ENCODE measurements at places on chromosomes 4 and X.
A peak's percentile ranks its signal among the peaks of the same experiment; 100 is the strongest.

DNA sequence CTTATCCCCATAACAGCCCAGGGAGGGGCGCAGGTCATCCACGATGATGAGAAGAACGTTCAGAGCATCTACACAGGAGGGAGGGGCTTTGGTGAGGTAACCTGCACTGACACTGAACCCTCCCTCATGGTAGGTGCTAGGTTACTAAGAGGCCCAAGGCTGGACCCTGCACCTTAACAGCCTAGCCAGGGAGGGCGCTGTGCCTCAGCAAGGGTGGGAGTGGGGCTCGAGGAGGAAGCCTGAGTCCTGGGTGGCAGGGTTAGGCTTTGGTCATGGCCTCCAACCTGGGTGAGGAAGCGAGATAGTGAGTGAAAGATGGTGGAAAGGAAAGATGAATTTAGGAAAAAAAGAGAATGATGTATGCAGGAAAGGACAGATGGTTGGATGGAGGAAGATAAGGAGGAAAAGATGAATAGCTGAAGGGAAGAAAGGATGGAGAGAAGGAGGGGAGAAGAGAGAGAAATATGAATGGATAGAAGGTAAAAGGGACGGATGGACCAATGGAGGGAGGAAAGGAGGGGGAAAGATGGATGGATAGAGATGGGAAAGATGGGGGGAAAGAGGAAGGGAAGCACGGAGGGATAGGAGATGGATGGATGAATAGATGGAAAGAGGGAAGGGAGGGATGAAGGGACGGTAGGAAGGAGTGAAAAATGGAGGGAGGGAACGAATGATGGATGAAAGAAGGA lies 736 bp downstream of the IDS start:
- peak; percentile 82 for DNase-seq

- peak; percentile 49 for DNase-seq
These were observed 814 bp upstream of the MMAA start for GRCh38 chr4:145618210-145618931.

DNA sequence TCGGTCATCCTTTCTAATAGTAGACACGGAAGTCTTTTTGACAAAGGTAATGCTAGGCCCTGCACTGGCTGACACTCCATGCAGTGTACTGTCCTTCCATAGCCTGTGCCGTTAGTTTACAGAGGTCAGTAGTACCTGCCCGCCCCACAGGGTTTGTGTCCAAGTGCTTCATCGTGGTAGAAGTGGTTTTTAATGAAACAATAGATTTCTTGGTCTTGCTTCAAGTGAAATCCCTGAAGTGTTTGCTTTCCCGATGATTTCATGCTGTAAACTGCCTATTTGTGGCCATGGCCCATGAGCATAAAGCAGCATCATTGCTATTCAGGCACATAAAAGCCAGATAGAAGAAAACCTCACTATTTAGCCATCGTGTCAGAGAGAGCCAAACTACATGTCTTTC lies 139.3 kb downstream of the GPR143 start:
- no peak for DNase-seq

DNA sequence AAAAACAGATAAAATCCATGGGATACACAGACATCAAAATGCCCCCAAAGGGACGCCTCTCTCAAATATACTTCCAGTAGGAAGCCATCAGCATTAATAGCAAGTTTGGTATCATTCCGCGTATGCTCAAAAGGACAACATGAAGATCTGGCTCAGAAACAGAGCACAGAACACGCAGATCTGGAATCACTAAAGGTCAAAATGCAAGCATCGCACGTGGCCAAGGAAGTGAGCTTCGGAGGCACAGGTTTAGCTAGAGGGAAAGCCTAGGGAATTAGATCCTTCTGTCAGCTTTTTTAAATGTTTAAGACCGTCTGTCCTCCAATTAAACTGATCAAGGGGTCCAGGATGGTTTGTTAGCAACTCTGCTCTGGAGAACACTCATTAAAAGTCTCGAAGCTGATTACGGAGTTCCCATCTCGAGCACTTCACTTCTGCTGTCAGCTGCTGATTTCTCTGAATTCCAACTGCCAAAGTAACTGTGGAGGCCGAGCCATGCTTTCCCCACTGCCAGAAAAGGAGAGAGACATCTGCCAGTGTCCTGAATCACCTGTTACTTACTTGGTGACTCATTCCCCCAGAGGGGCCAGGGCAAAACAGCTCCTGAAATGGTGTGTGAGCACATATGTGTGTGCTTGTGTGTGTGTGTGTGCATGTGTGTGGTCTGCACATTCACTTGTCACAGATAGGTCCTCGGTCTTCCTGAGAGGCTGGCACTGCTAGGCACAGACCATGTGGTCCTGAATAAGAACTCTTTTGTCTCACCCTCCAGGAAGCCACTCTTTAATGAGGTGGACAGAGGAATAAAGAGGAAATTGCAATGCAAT lies 177.7 kb upstream of the PPARGC1A start:
- no peak for DNase-seq

- DNase-seq: peak; percentile 21
These were observed 80.3 kb upstream of the LSM6 start for GRCh38 chr4:146095091-146095690.

DNA sequence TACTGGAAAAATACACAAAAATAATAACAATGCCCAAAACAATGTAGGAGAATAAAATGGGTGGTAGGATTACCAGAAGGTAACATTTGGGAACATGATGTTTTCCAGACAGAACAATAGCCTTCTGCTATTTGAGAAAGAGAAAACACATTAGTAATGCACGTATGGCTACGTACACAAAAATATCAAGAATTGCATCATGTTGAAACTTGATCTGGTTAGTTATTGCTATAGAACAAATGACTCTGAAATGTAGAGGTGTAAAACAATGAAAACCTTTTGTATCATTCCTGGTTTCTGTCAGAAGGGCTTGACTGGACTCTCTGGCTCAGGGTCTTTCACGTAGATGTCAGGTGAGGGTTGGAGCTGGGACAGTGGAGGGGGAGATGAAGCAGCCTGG lies 1040.0 kb downstream of the FAT4 start:
- no peak for DNase-seq

GRCh38 chrX:9885150-9885549 lies 82.0 kb upstream of the CLDN34 start:
- DNase-seq: peak; percentile 47

- DNase-seq: no peak
These were observed 33.0 kb upstream of the ARHGAP6 start for GRCh38 chrX:11698702-11699101.

DNA sequence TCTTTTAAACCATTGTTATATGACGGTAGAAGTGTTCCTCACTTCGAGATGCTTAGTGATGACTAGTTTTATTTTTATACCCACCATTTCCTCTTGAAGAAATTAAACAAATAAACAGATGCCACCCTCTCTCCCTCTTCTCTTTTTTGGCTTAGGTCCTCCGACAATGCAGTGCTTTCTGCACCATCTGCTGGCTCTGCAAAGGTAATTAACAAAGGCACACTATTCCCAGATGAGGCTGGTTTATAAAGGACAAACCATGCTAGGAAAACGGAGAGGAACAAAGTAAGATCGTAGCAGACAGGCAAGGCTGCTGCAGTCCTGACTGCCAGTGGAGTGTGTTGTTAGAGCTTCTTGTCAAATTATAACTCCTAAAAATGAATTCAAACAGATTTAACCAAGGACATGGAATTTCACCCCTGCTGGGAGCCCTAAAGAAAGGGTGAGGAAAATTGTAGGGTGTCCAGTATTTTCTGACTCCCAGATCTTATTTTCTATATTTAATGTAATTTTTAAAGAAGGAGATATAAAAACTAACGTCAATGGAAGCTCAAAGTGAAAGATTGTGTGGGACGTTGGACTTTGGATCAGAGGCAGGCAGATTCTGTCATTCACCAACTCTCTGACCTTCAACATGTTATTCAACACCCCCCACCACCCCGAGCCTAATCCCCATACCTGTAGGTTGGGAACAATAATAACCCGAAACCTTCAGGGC lies 142.1 kb downstream of the CPEB2 start:
- no peak for DNase-seq

GRCh38 chrX:140917354-140918115 lies 84.9 kb upstream of the SPANXB1 start:
- no peak for DNase-seq

DNA sequence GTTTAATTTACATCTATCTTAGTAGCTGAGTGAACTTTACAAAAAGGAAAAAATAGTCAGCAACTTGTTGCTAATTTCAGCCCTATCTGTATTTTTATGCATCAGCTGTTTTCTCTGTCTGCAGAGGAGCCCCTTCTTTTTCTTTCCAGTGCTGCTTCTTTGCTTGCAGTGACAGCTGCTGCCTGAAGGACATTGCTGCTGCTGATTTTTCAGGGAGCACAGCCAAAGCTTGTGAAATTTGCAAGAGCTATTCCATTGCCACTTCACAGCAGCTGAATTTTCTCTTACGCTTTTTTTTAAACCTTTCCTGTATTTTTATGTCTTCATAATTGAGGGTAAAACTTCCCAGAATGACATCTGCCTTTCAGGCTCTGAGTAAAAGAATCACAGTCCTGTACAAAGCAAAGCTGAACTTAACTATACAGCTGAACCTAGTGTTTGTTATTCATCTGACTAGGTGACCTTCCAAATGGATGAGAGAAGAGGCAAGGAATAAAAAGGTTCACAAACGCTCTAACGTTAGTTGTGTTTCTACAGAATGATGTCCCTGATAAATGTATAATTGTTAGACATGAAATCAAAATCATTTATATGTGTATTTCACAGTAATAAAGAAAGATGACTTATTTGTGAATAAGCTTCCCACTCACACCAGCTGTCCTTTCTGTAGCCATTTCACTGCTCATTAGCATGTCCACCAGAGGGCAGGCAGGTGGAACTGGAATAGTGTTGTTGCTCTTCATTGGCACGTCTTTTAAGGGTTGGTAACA lies 541.4 kb downstream of the ADGRL3 start:
- no peak for DNase-seq

DNA sequence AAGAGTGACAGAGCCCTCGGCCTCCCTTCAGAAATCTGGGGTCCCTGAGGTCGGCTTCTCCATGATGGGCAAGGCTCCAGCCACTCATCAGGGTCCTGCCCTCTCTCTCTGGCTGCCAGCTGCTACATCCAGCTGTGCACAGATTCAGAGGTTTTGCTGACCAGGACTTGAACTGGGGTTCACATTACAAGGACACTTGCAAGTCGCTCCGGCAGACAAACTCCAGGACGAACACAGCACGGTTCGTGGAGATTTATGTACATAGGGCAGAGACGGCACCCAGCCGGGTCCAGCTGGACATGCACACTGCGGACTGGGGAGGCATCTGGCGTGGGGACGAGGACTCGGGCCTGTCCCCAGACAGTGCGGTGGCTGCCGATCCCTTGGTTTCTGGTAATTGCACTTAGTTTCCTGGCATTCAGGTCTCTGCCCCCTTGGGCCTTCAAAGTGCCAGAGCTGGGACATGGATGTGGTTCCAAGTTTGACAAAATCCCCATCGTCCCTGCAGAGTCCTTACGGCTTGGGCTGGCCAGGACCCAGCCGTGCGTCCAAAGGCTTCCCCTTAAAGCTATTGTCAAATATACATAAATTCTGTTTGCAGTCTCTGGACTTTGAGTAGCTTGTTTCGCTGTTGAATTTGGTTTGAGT lies 6.2 kb upstream of the C4orf50 start:
- no peak for DNase-seq

DNA sequence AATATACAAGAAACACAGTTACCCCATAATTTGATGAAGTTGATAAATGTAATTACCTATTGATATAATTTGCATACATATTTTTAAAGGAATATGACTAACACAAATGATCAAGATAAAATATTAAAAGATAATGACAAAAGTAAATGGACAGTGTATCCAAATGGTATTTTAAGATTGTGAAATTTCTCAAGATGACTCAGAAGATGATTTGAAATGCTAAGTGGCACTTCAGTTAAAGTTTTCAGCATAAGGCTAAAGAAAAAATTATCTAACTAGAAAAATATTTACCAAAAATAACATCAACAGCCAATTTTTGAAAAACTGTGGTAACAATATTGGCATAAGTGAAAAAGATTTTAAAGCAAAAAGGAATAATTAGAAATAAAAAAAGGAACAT lies 248.4 kb upstream of the NDST4 start:
- no peak for DNase-seq

DNA sequence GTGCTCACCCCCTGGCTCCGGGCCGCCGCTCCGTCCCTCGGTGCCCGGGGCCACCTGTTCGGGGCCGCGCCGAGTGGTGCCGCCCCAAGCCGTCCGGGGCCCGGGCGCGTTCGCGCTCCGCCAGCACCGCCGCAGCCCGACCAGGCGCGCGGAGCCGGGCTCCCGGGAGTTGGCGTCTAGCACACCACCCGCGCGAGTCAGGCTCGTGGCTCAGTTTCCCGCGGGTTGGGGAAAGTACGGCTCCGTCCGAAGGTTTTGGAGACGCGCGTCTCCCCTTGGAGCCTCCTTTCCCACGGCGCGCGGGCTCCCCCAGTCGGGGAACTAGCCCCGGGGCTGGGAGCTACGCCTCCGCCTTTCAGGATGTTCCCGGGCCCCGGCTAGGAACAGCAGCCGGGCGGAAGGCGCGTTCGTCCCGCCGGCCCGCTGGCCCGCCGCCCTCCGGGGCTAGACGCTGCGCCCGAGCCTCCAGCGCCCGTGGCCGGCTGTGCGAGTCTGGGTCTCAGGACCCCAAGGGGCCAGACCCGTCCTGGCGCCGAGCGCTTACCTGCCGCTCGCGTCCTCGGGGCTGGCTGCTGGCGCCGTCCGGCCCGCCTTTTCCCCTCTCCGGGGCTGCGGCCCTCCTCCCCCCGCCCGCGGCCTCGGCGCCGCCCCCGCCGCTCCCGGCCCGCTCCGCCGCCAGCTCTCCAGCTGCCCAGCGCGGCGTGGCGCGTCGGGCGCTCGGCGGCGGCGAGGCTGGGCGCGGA lies at the start of gene ADGRG2:
TSS of gene ADGRG2 (minus strand) at position 571 of the 743 bp plus-strand sequence. CDS start 53,634 bp downstream, outside the sequence.
- DNase-seq: no peak

GRCh38 chrX:85630901-85631300 lies 251.4 kb upstream of the POF1B start:
- no peak for DNase-seq

DNA sequence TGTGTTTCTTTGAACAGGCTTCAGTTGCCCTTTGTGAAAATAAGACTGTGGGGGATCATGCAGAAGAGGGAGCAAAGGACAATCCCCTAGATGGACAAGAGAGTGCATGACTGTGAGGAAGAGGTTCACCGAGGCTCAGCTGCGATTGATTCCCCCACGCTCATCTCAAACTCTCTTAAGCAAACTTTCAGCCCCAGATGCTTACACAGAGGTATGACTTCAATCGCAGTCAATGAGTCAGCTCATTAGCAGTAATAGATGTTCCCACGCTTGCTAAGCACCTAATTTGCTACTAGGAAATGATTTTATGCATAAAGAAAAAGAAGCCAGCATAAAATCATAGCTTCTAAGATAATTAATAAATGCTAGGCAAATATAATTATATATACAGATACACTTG lies 2256.1 kb upstream of the AGA start:
- DNase-seq: no peak

DNA sequence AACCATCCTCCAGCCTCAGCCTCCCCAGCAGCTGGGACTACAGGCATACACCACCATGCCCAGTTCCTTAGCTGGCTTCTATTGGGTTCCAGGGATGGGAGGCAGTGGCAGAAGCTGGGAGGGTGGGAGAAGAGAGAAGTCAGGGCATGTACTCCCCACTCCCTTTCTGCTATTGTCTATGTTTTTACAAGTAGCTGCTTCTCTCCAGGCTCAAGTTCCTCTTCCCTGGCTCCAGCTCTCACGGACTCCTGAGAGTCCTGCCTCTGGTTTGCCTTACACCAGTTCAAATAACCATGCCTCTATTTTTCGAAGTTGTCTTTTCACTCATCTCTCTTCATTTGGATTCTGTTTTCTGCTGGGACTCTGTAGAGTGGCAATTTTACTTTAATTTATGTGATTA lies 2.9 kb downstream of the TBC1D9 start:
- no peak for DNase-seq
